NT2/D1 (cell line): ENCODE measurements at places on chromosomes 5 and 9.

DNA sequence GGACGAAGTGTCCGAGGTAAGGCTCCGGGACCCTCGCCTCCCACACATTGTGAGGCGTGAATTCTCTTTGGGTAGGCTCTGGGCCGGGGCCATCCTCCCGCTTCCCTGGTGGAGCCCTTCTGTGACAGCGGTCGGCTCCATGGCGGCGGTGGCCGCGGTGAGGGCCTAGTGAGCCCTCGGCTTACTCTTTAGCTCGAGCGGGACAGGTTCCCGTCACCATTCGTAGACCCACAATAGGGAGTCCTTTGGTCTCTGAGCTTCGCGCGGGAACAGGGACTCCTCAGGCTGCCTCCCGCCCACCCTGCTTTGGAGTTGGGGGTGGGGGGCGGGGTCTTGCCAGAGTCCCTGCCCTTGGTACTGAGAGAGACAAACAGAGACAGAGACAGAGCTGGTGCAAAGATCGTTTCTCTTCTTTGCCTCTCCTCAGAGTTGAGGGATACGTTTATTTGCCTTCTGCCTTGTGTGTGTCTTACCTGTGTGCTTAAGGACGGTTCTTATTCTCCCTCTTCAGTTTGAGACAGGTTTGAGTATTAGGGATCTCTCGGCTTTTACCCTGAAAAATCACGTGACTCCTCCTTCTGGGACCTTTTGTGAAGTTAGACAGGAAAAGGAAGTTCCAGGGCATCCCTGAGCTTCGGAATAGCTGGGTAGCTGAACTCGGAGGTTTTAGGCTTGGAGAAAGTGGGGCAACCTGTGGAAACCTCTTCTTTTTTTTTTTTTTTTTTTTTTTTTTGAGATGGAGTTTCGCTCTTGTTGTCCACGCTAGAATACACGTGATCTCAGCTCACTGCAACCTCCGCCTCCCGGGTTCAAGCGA lies 833 bp downstream of the ANKHD1 start:
- DNase-seq = no peak

DNA sequence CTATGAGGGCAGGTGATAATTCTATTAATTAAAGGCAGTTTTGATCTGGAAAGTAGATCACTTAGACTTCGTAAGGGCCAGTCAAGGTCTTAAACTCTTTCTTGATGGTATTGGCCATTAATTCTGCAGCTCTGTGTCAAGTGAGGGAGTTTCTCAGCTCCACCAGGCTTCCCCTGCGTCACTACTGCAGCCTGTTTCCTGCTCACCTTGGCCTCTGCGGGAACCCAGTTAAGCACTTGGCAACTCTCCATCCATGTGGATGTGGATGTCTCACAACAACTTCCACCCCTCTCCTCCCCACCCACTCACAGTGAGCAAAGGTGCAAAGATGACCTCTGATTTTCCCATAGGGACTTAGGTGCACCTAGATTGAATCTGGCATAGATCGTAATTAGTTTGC lies 191.6 kb downstream of the PLK2 start:
- DNase-seq = no peak

GRCh38 chr9:132160802-132161742 lies 786 bp upstream of the NTNG2 start:
- DNase-seq = no peak

DNA sequence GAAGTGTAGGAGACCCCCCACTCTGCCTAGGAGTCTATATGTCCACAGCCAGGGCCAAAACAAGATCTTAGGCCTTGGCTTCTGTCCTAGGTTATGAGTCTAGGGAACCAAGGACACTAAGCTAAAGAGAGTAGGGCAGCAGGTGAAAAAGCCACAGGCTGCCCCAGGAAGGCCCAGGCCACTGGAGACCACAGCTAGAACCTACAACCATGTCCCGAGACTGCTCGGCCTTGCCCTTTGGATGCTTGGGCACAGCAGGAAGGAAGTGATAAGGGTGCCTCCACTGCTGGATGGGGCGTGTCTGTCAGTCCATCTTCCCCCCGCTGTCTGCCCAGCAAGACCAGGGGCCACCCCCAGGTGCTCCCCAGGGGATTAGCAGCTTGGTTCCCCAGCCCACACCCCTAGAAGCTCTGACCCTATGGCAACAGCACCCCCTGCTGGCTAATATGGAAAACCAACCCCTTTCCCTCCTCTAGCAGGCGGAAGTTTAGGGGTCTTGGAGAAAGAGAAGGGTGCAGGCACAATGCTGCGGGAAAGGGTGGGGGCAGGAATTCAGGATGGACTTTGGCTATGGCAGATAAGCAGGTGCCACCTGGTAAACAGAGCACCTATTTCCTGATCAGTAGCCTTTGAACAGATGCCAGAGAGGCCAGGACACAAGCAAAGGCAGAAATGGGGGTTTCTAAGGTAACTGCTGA lies 10.5 kb upstream of the IRF1 start:
- no peak for DNase-seq

- no peak for DNase-seq
Measured at GRCh38 chr5:27241564-27242257, 203.3 kb upstream of the CDH9 start.
